Urothelium cell line (cell line): ENCODE measurements at places on chromosomes 3 and 15.

DNA sequence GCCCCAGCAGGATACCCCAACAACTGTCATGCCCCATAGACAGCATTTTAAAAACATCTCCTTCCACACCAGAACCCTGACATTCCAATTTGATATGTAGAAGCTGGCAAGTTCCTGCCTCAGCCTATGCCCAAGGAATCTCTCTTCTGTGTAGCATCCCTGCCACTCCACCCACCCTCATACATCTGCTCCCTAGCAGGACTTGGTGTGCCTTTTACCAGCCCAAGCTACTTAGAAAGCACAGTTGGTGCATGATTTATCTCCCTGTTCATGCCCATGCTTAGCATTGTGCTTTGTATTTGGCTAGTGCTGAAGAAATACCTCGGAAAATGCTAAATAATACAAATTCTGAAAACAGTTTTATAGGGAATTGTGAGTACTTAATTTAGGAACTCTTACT is 236.9 kb upstream of the HES1 start:
- DNase-seq, result no peak

GRCh38 chr3:187025656-187026316 is 95.5 kb downstream of the ST6GAL1 start:
- DNase-seq, result no peak

DNA sequence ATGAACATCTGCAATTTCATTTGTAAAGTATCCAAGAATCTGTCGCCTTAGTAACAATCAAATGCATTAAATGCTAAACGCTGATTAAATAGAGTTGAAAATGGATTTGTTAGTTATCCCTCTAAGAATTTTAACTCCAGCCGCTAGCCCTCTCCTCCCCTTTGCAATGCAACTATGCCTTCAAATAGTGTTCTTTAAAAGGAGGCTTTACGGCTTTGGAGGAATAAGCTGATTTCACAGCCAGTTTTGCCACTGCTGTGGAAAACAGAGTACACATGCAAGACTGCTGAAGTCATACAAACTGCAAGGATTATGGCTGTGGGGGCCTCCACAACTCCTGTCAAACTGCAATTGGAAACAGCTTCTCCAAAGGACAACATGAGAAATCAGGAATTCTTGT is 89.2 kb downstream of the CERS3 start:
- DNase-seq, result no peak

- DNase-seq, result no peak
Observed at GRCh38 chr3:54966979-54967378, 39.1 kb upstream of the LRTM1 start.

DNA sequence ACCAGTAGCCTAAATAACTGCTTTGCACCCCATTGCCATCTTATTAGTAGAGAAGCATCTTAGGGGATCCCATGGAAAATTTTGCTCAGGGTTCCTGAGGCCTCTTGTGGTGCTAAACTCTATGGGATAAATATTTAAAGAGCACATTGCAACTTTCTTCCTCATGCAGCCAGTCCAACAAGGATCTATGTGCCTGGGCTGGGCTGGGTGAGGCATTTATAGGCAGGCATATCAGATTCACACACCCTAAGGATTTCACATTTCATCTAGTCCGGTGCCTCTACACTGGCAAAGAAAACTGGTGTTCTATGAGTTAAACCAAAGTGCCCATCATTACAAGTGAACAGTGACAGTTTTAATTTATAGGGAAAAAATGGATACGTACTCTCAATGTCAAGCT is 512.3 kb downstream of the EDEM1 start:
- DNase-seq, result no peak

GRCh38 chr3:54882129-54882833 is 45.6 kb downstream of the LRTM1 start:
- no peak for DNase-seq

GRCh38 chr3:178536211-178537079 is at the start of gene KCNMB2:
KCNMB2 (plus strand) TSS chr3:178536436.
- DNase-seq, result no peak

GRCh38 chr3:27939940-27940339 is 217.8 kb upstream of the EOMES start:
- DNase-seq, result no peak

- no peak for DNase-seq
Observed at GRCh38 chr3:170296703-170297102, 60.8 kb upstream of the SKIL start.

DNA sequence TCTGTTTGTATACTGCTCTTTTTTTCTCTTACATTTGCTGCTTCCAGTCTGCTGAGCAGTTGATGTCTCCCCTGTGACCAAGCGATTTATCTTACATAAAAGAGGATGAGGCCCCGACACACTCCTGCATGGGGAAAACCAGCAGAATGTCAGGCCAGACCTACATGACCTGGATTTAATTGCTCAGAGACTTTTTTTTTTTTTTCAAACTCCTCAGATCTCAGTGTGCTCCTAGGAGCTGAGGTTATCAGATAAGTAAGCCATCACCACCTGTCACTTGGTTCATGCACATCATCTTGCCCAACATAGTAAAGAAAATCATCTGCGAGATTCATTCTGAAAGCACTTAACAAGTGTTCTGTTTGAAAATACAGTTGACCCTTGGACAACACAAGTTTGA is 163.1 kb downstream of the PLCL2 start:
- no peak for DNase-seq

DNA sequence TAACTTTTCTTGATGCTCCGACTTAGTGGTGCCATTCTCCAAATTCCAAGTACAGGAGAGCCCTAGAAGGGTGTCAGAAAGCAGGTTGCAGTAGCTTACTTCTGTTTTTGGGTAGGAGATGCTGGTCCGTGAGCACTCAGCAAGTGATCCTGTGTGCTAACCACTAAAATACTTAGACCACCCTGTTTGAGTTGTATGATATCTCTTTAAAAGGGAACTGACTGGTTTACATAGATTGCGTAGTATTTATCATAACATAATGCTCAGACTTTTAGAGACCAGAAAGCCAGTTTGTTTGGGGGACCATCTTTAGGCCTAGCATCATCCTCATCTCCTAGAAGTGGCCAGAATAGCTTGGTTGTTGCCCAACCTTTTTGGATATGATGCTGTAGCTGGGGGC is 26.7 kb downstream of the CTDSPL start:
- DNase-seq, result no peak

GRCh38 chr15:20356444-20356910 is 185.1 kb downstream of the GOLGA6L6 start:
- peak; percentile 86 for DNase-seq

- DNase-seq, result no peak
Observed at GRCh38 chr15:27123808-27124207, 152.8 kb downstream of the GABRG3 start.

GRCh38 chr3:89628856-89629670 is 521.6 kb downstream of the EPHA3 start:
- no peak for DNase-seq

GRCh38 chr3:50255251-50255615 is 13.7 kb upstream of the SEMA3B start:
- DNase-seq, result no peak

DNA sequence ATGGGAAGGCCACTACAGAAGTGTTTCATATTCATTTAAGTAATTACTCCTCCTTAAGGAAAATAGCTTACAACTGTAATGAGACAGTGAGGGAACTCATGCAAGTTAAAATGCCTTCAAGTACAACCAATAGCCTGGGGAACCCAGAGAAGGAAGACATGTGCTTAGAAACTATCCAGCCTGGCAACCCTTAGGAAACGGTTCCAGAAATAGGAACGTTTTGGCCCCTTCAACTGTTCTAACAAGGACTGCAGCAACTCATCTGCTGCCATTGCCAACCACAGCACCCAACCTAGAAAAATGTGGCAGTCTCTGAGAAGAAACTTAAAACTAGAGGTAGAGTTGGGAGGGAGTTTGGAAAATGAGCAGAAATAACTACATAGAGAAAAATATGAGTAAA is 147.5 kb upstream of the STRIT1 start:
- DNase-seq, result no peak

GRCh38 chr15:81858586-81858985 is 187.2 kb downstream of the MEX3B start:
- no peak for DNase-seq

DNA sequence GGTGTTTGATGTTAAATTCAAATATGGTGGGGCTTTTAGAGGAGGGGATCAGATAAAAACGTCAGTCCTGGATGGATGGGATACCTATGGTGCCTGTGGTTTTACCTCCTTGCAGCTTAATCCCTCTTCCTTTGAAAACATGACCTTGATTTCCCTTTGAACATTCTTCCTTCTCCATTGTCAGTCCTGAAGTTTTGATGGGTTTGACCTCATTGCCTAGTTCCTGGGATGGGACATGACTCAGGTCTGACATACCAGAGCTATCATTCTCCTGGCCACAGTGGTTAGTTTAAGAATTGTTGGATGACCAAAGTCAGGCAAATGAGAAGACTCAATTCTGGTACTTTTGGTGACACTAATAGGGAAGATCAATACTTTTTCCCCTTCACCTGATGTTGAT is 87.2 kb downstream of the PRICKLE2 start:
- peak; percentile 38 for DNase-seq

DNA sequence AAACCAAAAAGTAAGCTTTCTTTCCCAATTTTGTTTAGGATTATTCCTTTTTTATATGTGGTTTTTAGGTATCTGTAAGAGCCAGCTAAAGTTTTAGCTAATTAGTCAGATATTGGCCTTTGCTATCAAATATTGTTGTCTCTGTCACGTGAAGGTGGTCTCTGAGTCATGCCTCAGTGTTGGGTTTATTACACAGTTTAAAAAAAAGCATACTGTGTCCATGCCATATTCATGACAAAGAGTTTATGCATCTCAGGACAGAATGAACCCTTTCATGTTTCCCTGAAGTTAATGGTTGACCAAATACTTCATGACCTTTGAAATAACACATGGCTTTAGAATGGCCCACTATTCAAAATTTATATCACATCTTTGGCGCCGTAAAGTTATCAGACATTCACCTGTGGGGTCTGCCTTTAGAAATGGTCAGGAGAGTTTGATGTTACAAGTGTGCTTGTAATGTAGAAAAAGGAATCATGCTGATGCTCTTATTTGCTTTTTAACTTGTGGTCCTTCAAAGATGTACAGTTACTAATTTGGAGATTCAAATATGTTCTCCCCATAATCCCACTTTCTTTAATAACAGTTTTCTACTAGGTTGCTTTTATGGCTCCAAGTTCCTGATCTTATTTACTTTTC is 101.5 kb downstream of the MYRIP start:
- no peak for DNase-seq

- no peak for DNase-seq
Observed at GRCh38 chr3:149203758-149204157, 17.9 kb downstream of the CP start.

- DNase-seq, result peak; percentile 29
Observed at GRCh38 chr3:177150970-177151627, 46.2 kb downstream of the TBL1XR1 start.

GRCh38 chr3:29583861-29584260 is 303.0 kb downstream of the RBMS3 start:
- no peak for DNase-seq

DNA sequence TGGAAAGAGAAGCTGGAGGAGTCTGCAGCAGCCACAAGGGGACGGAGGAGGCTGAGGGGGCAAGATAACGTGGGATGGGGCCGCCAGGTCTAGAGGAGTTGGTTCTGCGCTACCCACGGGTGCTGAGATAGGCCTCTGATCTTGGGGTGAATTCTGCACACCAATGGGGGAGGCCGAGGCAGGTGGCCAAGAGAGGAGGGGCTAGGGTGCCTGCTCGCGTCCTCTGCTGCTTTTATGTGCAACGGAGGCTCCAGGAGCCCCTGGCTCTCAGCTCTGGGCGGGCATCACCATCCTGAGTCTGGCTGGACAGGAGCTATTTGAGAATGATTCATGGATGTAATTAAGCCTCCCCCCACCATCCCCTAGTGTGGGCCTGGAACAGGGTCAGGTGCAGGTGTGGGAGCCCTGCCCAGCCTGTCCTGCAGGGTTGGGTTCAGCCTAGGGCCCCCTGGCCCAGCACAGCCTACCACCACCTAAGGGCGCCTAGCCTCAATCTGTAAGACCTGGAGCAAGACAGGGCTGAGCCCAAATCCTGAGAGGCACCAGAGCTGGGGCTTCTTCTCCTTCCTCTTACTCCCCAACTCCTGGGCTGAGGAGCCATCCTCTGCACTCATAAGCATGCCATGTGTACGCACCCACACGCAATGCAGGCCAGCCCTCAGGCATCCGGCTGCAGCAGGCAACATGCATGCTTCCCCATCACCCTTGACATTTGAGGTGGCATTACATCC is 32.3 kb upstream of the SEMA3F start:
- no peak for DNase-seq

GRCh38 chr3:136831461-136831860 is 12.5 kb downstream of the SLC35G2 start:
- DNase-seq, result no peak

- no peak for DNase-seq
Observed at GRCh38 chr15:90020936-90021507, 19.9 kb downstream of the ZNF710 start.

- no peak for DNase-seq
Observed at GRCh38 chr3:129514110-129514509, 14.3 kb upstream of the RHO start.

DNA sequence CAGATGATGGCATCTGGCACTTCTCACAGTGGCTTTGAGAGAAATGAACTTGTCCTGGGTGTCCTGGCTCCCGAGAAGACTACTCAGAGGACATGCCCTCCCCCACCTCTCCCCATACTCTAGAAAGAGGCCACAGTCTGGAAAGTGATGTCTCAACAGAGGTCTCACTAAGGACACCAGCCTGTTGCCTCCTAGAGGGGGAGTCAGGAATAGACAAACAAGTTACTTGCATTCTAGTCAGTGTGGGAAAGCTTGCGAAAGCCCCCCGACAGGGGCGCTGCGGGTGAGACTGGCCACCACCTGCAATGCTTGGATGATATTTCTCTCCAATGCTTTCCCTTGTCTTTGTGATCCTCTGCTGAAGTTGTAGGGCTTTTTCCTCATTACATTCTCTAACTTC is 17.2 kb downstream of the B4GALT4 start:
- no peak for DNase-seq

DNA sequence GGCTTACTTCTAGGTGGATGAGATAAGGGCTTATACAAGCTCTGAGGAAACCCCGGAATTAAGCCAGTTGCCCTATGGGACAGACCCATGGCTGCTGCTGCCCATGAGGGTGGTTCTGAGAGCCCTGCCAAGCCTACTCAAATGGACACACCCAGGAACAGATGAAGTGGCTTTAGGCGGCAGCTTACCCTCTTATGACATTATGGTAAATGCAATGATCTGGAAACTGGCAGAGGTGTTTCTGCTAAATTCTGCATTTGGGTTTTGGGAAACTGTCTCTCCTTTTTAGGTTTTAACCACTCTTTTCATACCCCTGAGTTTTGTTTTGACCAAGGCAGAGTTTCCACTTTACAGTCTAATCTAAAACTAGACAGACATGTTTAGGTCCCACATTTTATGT is 9.0 kb upstream of the ZBED2 start:
- no peak for DNase-seq

GRCh38 chr15:66402761-66403284 is 16.1 kb downstream of the MAP2K1 start:
- no peak for DNase-seq
